ENCODE measurements at places on chromosomes 1 and 21. TPM values are rescaled to one million over a fixed set of nuclear protein-coding genes. Genes with fewer than 3 reads are reported as not detected.
A peak's percentile ranks its signal among the peaks of the same experiment; 100 is the strongest.

DNA sequence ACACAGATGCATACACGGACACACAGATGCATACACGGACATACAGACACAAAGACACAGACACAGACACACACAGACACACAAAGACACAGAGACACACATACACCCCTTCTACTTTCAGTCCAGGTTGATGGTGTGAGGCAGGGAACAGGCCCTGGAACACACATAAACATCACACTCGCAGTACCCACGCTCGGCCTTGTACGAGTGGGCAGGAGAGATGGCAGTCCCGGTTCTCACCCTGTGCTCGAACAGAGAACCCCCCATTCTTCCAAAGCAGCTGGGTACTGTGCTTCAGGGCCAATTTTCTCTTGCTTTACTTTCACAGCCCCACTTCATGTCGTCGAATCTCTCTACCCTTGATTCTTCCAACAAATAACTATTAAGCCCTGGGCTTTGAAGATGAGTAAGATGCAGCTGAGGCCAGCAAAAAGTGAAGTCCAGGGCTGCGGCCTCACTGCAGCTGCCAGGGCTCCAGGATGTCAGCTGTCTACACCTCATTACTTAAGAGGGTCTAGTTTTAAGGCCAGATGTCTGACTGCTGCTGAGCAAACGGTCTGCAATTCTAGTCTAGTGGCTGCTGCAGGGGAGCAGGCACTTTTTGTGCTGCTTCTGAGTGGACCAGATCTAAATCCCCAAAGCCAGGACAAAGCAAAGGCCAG, 90.1 kb downstream of the PGBD5 start:
- DNase-seq, result no peak

DNA sequence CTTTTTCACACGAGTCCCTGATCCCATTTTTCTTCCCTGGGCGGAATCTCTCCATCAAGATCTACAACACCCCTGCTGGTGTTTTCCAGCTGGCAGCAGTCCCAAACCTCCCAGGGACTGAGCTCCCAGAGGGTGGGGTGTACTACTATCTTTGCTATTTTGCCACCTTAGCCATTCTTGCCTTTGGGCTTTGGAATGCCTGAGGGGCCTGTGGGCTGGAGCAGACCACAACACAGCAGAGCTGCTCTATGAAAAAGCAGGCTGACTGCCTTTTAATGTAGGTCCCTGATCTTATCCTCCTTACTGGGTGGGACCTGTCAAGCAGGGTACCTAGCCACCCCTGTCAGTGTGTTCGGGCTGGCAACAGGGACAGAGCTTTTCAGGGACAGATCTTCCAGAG, 91.9 kb downstream of the KCNT2 start:
- DNase-seq, result no peak

- DNase-seq, result no peak
Observed at GRCh38 chr21:32048353-32048752, 175.5 kb downstream of the HUNK start.

- peak; percentile 57 for DNase-seq
Observed at GRCh38 chr1:31412732-31413404, at the start of gene SERINC2. TSS of gene SERINC2 (plus strand) at chr1:31413213. CDS start at chr1:31413266, 53 bp downstream.

- DNase-seq, result no peak
Observed at GRCh38 chr1:91078859-91079258, 57.0 kb upstream of the ZNF644 start.

DNA sequence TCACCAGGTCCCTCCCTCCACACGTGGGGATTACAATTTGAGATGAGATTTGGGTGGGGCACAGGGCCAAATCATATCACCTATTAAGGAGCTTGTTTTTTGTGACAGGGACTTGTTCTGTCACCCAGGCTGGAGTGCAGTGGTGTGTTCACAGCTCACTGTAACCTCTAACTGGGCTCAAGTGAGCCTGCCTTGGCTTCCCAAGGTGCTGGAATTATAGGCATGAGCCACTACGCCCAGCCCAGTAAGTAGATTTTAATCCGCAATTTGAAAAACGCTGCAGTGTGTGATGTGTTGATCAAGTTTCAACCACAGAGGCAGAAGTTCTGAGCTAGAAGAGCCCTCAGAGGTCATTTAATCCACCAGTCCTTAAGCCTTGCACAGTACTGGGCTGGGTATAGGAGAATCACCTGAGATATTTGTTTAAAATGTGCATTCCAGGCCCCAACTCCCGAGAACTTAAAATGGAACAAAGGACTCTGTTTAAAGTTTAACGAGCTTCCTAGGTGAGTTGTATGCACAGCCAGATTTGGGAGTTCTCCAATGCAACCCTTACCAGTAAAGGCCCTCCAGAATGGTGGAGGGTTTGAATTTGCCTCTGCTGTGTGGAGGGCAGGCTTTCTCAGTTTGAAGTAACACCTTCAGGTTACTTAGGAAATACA, 13.4 kb downstream of the RPL11 start:
- no peak for DNase-seq

DNA sequence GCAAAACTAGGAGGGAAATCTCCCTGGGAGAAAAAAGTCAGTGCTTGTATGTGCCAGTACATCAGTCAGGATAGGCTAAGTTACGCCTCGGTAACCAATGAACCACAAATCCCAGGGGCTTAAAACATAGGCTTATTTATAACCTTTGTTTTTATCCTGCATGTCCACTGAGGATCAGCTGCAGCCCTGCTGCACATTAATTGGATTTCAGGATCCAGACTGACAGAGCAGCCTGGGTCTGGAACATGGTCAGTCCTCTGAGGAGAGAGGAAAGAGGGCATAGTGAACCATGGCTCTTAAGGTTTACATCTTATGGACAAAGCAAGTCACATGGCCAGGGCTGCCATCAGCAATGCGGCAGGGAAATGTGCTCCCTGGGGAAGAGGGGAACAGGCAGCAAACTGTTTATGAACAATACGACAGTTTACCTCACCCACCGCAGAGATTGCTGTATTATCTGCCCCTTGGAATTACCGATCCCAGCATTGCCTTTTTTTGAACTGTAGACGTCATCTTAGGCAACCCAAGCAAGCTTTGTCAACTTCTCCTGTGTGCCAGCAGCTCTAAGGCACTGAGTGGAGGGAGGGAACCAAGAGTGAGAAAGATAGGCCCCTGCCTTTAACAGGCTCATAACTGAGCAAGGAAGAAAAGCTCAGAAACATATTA, 9.1 kb upstream of the SPRR4 start:
- no peak for DNase-seq

DNA sequence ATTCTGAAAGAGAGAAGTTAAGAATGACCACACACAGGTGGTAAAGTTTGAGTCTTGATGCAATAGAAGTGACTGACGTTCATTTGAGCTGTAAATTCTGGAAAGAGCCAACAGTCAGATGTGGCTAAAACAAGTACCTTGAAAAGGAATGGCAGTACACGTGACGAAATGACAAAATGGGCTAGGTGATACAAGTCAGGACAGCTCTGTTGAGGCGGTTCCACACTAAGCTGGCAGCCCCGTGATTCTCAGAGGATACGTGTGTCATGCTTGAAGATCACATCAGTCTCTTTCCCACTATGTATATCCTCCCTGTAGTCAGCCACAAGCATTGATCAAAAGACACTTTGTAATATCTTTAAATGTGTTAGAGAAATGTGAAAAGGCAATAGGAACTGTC, 881.3 kb upstream of the ADGRL2 start:
- no peak for DNase-seq

GRCh38 chr1:89954401-89954800, 40.5 kb upstream of the ZNF326 start:
- no peak for DNase-seq

GRCh38 chr21:36879827-36880226, 86.6 kb downstream of the HLCS start:
- DNase-seq, result no peak

DNA sequence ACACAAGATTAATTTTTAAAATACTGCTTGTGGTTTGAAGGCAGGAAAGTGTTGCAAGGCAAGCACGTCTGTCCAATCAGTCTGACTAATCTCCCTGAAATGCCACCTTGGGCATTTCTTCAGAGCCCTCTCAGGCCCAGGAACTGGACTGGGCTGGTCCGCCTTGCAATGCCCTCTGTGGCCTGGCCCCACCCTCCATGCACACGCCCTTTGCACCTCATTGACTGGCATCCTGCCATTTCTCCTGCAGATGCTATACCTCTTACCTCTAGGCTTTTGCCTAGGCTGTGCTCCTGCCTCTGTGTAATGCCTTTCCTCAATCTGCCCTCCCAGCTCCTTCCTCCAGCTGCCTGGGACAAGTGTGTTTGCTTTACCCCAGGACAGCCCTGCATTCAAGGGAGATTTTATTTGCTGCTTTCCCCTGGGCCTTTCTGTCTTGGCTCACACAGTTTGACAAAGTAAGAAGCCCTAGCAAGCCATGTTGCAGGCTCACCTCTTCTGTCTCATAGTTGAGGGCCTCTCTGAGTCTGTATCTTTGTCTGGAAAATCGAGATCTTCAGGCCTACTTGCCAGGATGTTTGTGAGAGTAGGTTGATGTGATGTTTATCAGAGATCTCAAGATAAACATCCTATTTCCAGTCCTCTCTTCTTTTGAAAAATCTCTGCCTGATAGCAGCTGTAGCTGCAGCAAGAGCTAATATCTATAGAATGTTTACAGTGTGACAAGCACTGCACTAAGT, 149.2 kb upstream of the JUN start:
- no peak for DNase-seq

DNA sequence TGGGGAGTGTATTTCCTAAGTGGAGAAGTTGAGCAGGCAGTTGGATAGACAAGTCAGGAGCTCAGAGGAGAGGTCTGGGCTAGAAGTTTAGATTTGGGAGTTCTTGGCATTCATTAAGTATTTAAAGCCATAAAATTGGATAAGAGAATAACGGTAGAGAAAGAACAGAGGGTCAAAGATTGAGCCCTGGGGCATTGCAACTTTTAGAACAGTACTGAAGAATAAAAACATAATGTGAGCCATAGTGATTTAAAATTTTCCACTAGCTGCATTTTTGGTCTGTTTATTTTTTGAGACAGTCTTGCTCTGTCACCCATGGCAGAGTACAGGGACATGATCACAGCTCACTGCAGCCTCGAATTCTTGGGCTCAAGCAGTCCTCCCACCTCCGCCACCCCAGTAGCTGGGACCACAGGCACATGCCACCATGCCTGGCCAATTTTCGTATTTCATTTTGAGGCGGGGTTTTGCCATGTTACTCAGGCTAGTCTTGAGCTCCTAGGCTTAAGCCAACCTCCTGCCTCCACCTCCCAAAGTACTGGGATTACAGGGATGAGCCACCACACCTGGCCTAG, 85.9 kb upstream of the SOX13 start:
- no peak for DNase-seq

DNA sequence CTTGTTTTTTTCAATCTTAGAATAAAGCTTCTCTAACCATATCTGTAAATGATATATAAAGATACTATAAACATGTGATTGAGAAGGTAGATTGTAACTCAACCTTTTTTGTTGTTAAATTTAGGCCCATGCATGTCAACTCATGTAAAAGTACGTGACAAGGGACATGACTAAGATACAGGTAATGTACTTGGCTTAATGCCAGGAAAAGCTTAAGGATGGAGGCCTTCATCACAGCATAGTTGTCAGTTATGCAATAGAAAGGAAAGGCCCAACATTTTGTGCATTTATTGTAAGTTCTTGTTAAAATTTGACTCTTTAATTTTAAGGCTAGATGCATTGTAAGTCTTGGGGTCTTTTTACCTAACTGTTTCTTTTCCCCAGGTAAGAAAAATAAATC, 305.1 kb downstream of the LTN1 start:
- no peak for DNase-seq

- DNase-seq, result no peak
Observed at GRCh38 chr1:51622455-51622913, 5.6 kb downstream of the OSBPL9 start.

GRCh38 chr1:209203533-209203895, 380.0 kb upstream of the CAMK1G start:
- no peak for DNase-seq

GRCh38 chr1:54777011-54777410, 12.7 kb upstream of the PARS2 start:
- no peak for DNase-seq

DNA sequence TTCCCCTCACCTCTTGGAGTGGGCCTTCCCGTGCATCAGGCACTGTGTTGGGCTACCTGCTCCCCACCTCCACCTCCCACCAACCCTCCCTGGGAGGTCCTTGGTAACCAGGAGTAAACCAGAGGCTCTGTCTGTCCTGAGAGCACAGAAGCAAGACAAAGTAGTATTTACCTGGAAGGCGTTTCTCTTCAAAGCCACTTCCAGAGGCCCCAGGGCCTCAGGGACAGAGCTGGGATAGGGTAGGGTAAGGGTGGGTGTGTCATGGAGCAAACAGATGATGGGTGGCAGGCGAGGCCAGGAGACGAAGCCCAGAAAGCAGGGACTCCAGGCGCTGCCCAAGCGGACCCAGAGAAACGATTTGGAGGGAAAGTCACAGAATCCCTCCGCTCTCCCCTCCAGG, 77.2 kb upstream of the TARDBP start:
- DNase-seq, result no peak

DNA sequence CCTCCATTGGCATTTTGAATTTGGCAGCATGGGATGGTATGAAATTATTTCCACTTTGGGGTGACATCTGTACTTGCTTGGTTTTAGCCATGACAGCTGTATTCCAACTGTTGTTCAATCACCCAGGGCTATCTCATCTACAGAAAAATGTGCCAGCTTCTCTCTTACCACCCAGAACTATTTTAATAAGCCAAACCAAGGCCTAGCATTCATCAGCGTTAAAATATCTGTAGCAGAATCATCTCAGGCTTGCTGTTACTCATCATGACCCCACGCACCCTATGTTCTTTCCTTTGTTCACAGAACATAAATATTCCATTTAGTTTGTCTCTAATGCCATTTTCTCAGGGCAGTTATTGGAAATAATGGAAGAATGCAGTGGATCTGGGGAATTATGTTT, 49.8 kb downstream of the GIPC2 start:
- DNase-seq, result no peak

DNA sequence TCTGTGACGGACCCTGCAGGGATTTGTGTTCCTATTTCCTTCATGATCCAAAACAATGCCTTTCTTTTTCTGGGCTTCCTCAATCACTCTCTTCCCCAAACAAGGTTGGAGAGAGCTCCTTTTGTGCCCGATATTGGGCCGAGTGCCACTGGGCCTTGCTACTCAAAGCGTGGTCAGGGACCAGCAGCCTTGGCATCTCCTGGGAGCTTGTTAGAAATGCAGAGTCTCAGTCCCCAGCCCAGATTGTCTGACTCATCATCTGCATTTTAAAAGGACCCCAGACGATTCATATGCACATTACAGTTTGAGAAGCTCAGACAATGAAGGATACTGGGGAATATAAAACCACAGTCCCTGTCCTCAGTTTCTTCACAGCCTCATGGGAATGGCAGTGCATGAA, 19.9 kb downstream of the ADORA1 start:
- no peak for DNase-seq

Gene TMPRSS15
- total RNA-seq, result not detected

Gene VHLL
- total RNA-seq, result not detected

Gene ZNF648
- total RNA-seq, result 0.81 TPM

Gene LIPI
- total RNA-seq, result not detected

Gene EPHA8
- 0.24 TPM for total RNA-seq

Gene UMODL1
- total RNA-seq, result not detected

Gene LCE2C
- total RNA-seq, result not detected

Gene TACSTD2
- total RNA-seq, result 22.8 TPM

Gene PLA2G5
- total RNA-seq, result not detected

Gene TDRD5
- 0.12 TPM for total RNA-seq

Gene B3GALT5
- total RNA-seq, result 1.6 TPM

Gene TLR5
- 3.9 TPM for total RNA-seq

All from progenitor cell of endocrine pancreas (in vitro differentiated cells).